SK-N-SH (cell line): ENCODE measurements at places on chromosomes 11 and 22. TPM values are rescaled to one million over a fixed set of nuclear protein-coding genes. Genes with fewer than 3 reads are reported as not detected.

The SCARF2 gene
- polyA plus RNA-seq, result 32.1 and 49.0 TPM in 2 replicates

- H3K36me3 ChIP-seq, result no peaks in the 10 kb centered on the region
- H3K27me3 ChIP-seq, result no peaks in the 10 kb centered on the region
- H3K4me1 ChIP-seq, result no peaks in the 10 kb centered on the region
- H3K27ac ChIP-seq, result no peak overlapping the region
- DNase-seq, result no peak
- no peak overlapping the region for H3K4me3 ChIP-seq
Observed at GRCh38 chr11:28696591-28696990, 588.4 kb downstream of the METTL15 start.

The ZP1 gene
- polyA plus RNA-seq, result not detected in 2 replicates

DNA sequence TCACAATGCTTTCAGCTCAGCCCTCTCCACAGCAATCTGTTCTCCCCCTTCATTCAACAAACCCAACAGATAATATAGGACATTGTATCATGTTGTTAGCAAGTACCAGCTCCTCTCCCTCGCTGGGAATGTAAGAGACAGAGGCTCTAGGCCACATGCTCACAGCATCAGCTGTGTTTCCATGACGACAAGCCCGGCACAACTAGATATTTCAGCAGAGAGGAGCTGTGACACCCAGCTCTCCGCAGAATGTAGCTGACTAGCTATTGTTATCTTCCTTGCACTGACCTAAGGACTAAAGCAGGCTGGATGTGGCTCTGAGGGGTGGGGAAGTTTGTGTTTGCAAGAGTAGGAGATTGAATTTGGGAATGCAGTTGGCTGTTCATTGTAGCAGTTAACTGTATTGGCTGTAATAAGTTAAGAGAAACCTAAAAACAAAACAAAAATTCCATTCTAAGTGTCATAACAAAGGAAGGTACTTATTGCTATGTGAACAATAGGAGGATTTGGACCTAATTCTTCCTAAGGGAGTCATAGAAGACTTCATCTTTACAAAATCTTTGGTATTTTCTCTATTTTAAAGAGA lies 28.0 kb upstream of the RRAS2 start:
- H3K27ac ChIP-seq, result peak overlapping the region; percentile 28
- no peaks in the 10 kb centered on the region for H3K36me3 ChIP-seq
- DNase-seq, result peak; percentile 58
- H3K4me3 ChIP-seq, result no peak overlapping the region
- H3K4me1 ChIP-seq, result peaks cover 3% of the 10 kb centered on the region; the same call in 1 of the 2 replicates
- H3K27me3 ChIP-seq, result no peaks in the 10 kb centered on the region

The BACE1-AS gene
- 5.7 and 6.3 TPM in 2 replicates for polyA plus RNA-seq

DNA sequence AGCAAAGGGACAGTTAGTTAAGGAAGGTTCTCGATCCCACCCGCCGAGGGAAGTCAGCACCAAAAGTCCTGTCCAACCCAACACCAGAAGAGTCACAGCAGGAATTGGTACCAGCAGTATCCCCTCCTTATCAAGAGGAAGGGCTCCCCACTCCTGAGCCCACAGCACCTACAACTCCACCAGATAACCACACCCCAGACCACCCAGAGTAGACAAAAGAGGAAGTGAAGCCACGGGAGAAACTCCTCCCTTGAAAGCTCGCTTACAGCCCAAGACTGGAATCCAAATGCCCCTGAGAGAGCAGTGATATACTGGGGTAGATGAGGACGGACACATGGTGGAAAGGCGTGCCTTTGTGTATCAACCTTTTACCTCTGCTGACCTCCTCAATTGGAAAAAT lies 7.3 kb upstream of the CD5 start:
- H3K27me3 ChIP-seq, result no peaks in the 10 kb centered on the region; the same call in 1 of the 2 replicates
- no peaks in the 10 kb centered on the region for H3K36me3 ChIP-seq
- no peak for DNase-seq
- H3K4me3 ChIP-seq, result no peak overlapping the region

The C1QTNF5 gene
- polyA plus RNA-seq, result 0.71 and 0.76 TPM in 2 replicates

The NXPE1 gene
- not detected in 2 replicates for polyA plus RNA-seq

DNA sequence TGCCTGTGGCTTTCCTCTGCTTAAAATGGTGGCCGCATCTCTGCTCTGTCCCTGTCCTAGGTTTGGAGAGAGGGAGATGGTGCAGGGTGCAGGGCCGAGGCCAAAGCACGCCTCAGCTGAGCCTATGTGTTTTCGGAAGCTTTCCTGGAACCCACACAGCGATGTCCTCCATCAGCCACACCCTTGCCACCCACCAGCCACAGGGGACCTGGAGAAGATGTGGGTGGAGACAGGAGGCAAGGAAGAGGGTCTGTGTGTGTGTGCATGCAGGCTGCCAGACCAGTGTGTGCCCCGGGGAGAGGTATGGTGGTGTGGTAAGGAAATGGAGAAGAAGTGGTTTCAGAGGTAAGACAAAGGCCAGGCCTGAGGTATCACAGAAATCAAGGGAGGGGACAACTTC lies 155.7 kb downstream of the TBC1D22A start:
- no peaks in the 10 kb centered on the region for H3K27me3 ChIP-seq
- no peak for DNase-seq
- no peaks in the 10 kb centered on the region for H3K4me1 ChIP-seq
- H3K36me3 ChIP-seq, result peaks cover 6% of the 10 kb centered on the region
- H3K4me3 ChIP-seq, result no peak overlapping the region

The OR52I2 gene
- polyA plus RNA-seq, result not detected in 2 replicates
